ENCODE measurements at places on chromosomes 3 and 15. TPM values are rescaled to one million over a fixed set of nuclear protein-coding genes. Genes with fewer than 3 reads are reported as not detected.

The FAM174B gene
- total RNA-seq: 1.4 TPM

The AADAC gene
- total RNA-seq: not detected

The SV2B gene
- total RNA-seq: 0.20 TPM

The FOXL2NB gene
- total RNA-seq: not detected

DNA sequence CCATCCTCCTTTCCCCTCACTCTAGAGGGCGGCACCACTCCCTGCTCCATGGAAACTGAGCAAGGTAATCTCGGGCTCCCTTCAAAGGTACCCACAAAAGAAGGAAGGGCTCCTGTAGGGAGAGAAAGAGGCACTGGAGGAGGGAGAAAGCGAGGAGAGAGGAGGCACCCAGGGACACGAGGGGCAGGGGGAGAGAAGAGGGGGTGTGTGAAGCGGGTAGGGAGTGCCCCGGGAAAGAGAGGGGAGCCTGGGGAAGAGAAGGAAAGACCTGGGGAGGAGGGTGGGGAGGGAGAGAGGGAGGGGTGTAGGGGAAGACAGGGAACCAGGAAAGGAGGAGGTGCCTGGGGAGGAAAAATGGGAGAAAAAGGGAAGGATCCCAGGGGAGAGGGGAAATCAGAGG is 523 bp downstream of the VILL start:
- DNase-seq: no peak

GRCh38 chr15:52191207-52191606 is at the start of gene GNB5:
GNB5 (minus strand) TSS chr15:52191392; CDS start chr15:52184676, 6,716 bp downstream.
- DNase-seq: no peak

DNA sequence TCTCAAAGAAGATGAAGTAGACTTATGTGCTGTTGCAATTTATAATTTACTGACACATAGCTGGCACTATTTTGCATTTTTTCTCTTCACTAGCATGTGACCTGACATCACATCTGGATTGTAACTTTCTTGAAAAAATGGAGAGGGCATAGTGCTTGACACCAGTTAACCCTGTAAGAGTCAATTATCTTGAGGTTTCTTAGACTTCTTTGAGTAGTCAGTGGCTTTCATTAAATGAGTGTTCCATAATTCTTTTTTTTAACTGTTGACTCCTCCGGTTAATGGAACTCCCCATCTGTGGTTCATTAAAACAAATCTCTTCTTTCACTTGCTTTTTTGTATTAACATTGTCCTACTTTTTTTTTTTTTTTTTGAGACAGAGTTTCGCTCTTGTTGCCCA is 16.9 kb upstream of the PRKCI start:
- DNase-seq: no peak

- DNase-seq: no peak
Observed at GRCh38 chr3:180402471-180403073, 199.4 kb upstream of the TTC14 start.

GRCh38 chr3:53227993-53228885 is 27.6 kb downstream of the TKT start:
- no peak for DNase-seq

GRCh38 chr15:39642011-39642640 is 61.2 kb downstream of the THBS1 start:
- DNase-seq: no peak

DNA sequence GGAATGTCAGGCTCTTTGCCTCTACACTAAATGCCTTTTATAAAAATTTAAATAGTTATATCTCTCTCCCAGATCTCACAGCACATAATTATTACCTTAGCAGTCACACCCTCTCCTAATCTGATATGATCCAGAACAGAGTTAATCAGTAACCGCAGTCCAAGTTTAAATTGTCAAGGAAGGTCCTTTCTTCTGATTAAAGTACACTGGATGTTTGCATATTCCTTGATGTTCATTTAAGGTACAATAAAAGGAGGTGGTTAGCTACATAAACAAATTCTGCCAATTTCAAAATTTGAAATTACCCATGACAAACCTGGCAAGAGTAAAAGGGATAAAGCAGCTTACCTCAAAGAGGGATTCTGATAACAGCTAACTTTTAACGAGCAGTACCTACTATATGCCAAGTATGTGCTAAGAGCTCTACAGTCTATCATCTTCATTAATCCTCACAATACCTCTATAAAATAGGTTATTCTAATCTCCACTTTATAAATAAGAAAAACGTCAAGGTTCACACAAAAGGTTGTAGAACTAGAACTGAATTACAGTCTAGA is 4.3 kb downstream of the GOLIM4 start:
- no peak for DNase-seq

GRCh38 chr3:196660381-196661166 is 21.1 kb downstream of the NRROS start:
- no peak for DNase-seq

DNA sequence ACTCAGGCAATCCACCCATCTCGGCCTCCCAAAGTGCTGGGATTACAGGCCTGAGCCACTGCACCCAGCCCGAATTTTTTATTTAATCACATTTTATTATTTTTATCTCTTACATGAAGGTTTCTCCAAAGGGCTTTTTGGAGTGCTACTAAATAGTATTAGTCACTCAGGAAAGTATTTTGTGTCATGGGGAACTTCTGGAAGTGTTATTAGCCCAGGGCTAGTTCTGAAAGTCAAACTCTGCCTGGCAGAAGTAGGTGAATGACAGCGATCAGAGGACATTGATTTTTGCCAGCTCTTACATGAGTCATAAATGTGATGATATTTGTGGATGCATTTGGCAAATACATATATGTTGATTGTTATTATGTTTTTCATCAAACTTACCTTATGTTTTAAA is 48.7 kb downstream of the ZPLD1 start:
- no peak for DNase-seq

DNA sequence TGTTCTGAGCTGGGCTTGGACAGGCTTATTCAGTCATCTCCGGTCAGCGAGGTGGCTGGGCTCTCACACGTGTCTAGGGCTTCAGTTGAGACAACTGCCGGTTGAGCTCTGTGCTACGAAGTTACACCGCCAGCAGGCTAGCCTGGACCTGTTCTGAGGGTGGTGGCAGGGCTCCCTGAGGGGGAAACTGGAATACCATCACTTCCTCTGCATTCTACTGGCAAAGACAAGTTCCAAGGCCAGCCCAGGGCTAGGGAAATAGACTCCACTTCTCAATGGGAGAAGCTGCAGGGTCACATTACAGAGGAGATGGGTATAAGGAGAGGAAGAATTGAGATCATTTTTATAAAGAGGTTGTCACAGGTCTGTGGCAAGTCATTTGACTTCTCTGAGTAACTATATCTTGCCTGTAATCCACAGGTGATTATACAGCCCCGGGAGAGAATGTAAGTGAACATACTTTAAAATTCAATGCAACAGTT is 106.8 kb upstream of the IL12A start:
- DNase-seq: no peak

- no peak for DNase-seq
Observed at GRCh38 chr3:42477696-42478095, 24.7 kb upstream of the VIPR1 start.

DNA sequence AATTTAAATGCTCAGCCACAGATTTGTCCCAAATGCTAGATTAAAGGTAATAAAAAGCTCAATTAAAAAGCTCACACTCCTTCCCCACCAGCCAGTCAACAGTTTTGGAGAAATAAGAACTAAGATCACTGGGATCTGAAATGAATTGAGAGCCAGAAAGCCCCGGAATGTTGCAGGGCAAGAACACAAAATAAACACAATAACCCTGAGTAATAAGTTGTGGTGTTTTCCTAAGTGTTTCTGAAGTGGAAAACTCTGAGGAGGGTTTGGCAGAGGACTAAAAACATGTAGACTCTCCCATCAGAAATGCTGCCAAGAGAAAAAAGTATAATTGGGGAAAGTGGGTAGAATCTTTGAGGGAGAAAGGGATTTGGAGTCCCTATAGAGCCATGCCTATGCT is 127.8 kb downstream of the ABI3BP start:
- no peak for DNase-seq

GRCh38 chr3:171895900-171896299 is 52.8 kb downstream of the TMEM212 start:
- no peak for DNase-seq
